NCI-H2029 treated with DMSO at 0.1 percent for 48 hours (cell line): ENCODE measurements at places on chromosomes 1 and 21.

GRCh38 chr1:160753594-160753993, 14.5 kb downstream of the SLAMF7 start:
- no peak for DNase-seq

DNA sequence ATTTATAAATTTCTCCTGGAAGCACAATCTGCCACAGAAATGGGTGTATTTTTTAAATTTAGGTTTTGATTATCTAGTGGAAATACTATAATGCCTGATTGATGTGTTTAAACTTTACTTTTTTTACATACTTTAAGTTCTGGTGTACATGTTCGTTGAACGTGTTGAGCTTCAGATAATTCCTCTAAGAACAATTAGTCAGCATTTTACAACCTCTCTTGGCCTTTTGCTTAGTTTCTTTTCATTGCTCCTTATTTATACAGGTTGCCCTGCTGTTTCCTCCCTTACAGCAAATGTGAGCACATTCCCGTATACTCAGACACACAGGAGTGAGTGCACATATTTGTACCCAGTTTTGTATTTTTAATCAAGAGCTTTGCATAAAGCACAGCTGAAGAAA, 1038.9 kb downstream of the BRINP3 start:
- DNase-seq, result no peak

- no peak for DNase-seq
These were observed 27.5 kb downstream of the TBX15 start for GRCh38 chr1:118960567-118961136.

GRCh38 chr1:30790850-30791778, 33.5 kb upstream of the LAPTM5 start:
- no peak for DNase-seq

- no peak for DNase-seq
These were observed 262.5 kb downstream of the GRIK1 start for GRCh38 chr21:29677326-29677725.

GRCh38 chr21:43325968-43326715, 100.8 kb downstream of the SIK1 start:
- DNase-seq, result no peak

DNA sequence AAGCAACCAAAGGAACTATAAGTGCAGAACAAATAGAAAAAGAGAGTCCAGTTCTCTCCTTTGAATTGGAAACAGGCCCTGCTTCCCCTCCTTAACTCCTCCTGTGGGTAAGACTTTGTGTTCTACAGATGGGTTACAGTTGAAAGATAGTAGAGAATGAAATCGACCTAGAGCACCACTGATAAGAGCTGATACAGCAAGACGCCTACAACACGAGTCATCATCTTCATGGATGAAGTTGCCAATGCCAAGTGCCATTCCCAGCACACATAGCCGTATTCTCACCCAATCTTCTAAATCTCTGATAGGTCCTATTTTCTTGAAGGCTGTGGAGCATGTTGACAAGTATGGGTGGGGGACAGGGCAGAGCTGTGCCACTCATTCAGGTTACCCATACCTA, 99.8 kb upstream of the CAMK1G start:
- DNase-seq, result no peak

- peak; percentile 15 for DNase-seq
These were observed 32.0 kb upstream of the TENT5B start for GRCh38 chr1:27044613-27045151.

GRCh38 chr1:110007046-110007830, 22.7 kb downstream of the AHCYL1 start:
- no peak for DNase-seq
